HCT116 (cell line): ENCODE measurements at places on chromosomes 4 and X. TPM values are rescaled to one million over a fixed set of nuclear protein-coding genes. Genes with fewer than 3 reads are reported as not detected.

Gene MSN
- total RNA-seq, result 119 TPM

Gene SLC16A2
- 0.32 TPM for total RNA-seq

Gene DRD5
- total RNA-seq, result not detected

Gene BTC
- total RNA-seq, result 4.5 TPM

Gene ARL9
- total RNA-seq, result not detected

Gene PROM1
- total RNA-seq, result 17.7 TPM

Gene HOPX
- 0.42 TPM for total RNA-seq
